PC-3 (cell line): ENCODE measurements at places on chromosomes 3 and 15. TPM values are rescaled to one million over a fixed set of nuclear protein-coding genes. Genes with fewer than 3 reads are reported as not detected.
A peak's percentile ranks its signal among the peaks of the same experiment; 100 is the strongest.

The PATL2 gene
- 0.15 TPM in 1 of 2 replicates, not detected in the other for total RNA-seq

The GP5 gene
- total RNA-seq = not detected in 2 replicates

The ATP8B4 gene
- total RNA-seq = not detected in 2 replicates

The ADAMTS17 gene
- total RNA-seq = 5.5 and 6.9 TPM in 2 replicates

The EXD1 gene
- not detected in 2 replicates for total RNA-seq

The PAK6 gene
- total RNA-seq = 30.4 TPM in 2 replicates

The IMPG2 gene
- 0.17 and 0.18 TPM in 2 replicates for total RNA-seq

DNA sequence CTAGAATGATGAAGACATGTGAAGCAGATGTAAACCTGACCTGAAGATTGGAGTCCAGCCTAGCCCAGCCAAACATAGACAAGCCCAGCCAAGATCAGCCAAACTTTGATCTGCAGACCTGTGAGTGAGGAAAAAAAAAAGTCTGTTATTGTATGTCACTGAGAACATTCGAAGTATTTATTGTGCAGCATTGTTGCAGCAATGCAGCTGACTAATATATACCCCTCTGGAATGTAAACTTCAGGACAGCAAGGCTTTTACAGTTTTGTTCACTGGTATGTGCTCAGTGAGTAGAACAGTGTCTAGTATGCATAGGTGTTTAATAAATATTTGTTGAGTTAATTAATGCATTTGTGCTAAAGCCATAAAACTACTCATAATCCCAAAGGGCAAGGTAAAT lies 23.4 kb downstream of the TMEM202 start:
- H3K27ac ChIP-seq = no peak overlapping the region
- no peaks in the 10 kb centered on the region for H3K4me1 ChIP-seq
- H3K27me3 ChIP-seq = no peaks in the 10 kb centered on the region
- no peak for DNase-seq

- H3K4me1 ChIP-seq = peaks cover 17% of the 10 kb centered on the region
- no peak for DNase-seq
- H3K27ac ChIP-seq = no peak overlapping the region
- 0 out of 2 replicates have a peak, but pooled peaks cover 5% of the 10 kb centered on the region for H3K27me3 ChIP-seq
- H3K4me3 ChIP-seq = no peak overlapping the region
Observed at GRCh38 chr3:54856271-54856670, 71.6 kb downstream of the LRTM1 start.

DNA sequence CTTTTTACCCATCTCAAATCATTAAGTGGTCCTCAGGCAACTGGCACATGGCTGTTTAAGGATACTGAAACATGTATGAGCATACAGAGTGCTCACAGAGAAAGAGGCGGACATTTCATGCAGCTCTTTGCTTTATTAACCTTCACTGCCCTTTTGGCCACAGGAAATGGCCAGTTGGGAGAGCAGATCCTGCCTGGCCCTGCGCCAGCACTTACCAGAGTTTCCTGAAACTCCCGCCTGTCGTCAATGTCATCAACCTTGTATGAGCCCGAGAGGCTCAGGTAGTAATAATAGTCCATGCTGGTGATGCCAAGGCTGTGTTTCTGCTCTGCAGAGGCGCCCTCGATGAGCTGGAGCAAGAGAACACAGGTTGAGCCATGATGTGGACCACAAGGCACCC lies 17.8 kb downstream of the LDHAL6B start:
- DNase-seq = no peak
- H3K36me3 ChIP-seq = peaks cover 42% of the 10 kb centered on the region

DNA sequence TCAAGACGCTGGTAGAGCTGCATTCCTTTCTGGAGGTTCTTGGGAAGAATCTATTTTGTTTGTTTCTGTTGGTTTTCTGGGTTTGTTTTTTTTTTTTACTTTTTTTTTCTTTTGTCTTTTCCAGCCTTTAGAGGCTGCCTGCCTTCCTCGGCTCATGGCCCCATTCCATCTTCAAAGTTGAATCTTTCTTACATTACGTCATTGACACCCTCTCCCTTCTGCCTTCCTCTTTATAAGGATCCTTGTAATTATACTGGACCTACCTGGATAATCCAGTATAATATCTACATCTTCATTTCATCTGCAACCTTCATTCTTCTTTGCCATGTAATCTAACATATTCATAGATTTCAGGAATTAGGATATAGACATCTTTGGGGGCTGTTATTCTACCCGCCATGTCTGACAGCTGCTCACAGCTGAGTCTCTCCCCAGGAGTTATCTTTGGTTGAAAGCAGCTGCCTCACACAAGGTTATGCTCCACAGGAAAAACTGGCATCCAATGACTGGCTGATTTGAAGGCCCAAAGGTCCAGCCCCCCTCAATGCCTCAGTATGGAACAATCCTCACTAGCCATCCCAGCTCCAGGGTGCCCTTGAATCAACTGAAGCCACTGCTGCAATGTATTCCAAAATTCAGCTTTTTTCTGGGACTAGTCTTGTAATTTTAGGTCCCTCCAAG lies 38.4 kb upstream of the THBS1 start:
- no peak overlapping the region for H3K27ac ChIP-seq
- H3K4me1 ChIP-seq = no peaks in the 10 kb centered on the region
- no peaks in the 10 kb centered on the region; the same call in 1 of the 2 replicates for H3K36me3 ChIP-seq
- no peak for DNase-seq
- no peaks in the 10 kb centered on the region for H3K27me3 ChIP-seq

- no peak overlapping the region for H3K4me3 ChIP-seq
- H3K27me3 ChIP-seq = no peaks in the 10 kb centered on the region
- H3K36me3 ChIP-seq = no peaks in the 10 kb centered on the region
- no peaks in the 10 kb centered on the region for H3K4me1 ChIP-seq
- DNase-seq = no peak
- H3K27ac ChIP-seq = no peak overlapping the region
Observed at GRCh38 chr15:57283774-57284503, 92.4 kb upstream of the CGNL1 start.

DNA sequence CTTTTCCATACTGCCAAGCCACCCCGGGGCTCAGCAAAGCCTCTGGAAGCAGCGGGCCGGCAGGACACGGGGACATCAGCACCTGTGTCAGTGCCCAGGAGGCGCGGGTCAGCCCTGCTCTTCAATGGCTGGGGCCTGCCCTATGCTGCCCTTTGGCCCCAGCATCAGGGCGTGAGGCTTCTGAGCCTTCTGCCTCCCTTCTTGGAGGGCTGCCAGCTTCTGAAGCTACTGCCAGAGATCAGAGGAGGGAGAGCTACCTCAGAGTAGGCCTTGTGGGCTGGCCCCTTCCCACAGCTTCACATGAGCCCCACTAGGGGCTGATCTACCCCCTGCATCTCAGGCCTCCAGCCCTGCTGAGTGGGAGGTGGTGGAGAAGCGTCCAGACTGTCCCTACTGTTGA lies 13.0 kb upstream of the TMEM115 start:
- no peak overlapping the region for H3K4me3 ChIP-seq
- no peaks in the 10 kb centered on the region for H3K36me3 ChIP-seq
- no peak for DNase-seq
- no peaks in the 10 kb centered on the region for H3K4me1 ChIP-seq
- no peak overlapping the region for H3K27ac ChIP-seq
- no peaks in the 10 kb centered on the region for H3K27me3 ChIP-seq

- peak; percentile 62 for DNase-seq
- H3K4me1 ChIP-seq = peaks cover 18% of the 10 kb centered on the region
- no peaks in the 10 kb centered on the region for H3K36me3 ChIP-seq
- no peak overlapping the region for H3K27ac ChIP-seq
- H3K4me3 ChIP-seq = no peak overlapping the region
Observed at GRCh38 chr15:35886765-35887164, 340.8 kb upstream of the DPH6 start.

DNA sequence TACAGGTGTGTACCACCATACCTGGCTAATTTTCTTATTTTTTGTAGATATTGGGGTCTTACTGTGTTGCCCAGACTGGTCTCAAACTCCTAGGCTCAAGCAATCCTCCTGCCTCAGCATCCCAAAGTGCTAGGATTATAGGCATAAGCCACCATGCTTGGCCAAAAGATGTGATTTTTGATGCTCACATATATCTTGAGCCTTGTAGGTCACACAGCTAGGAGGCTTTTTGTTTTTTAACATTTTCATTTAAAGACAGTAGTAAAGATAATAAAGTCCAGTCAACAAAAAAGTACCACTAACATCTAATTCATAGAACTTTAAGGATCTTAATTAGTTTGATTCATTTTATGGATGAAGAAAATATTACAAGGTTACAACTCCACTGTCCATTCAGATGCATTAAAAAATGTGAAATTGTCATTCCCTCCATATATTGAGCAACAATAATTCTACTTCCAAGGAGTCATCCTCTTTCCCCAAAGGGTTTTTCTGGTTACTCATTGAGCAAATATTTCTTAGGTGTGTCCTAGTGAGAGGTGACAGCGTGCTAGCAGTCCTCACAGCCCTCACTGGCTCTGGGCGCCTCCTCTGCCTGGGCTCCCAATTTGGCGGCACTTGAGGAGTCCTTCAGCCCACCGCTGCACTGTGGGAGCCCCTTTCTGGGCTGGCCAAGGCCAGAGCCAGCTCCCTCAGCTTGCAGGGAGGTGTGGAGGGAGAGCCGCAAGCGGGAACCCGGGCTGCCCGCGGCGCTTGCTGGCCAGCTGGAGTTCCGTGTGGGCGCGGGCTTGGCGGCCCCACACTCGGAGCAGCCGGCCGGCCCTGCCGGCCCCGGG lies 8.3 kb upstream of the TASOR start:
- H3K4me1 ChIP-seq = peaks cover 9% of the 10 kb centered on the region
- no peaks in the 10 kb centered on the region for H3K27me3 ChIP-seq
- H3K36me3 ChIP-seq = no peaks in the 10 kb centered on the region
- peak overlapping the region; percentile 35 for H3K27ac ChIP-seq
- no peak overlapping the region for H3K4me3 ChIP-seq

DNA sequence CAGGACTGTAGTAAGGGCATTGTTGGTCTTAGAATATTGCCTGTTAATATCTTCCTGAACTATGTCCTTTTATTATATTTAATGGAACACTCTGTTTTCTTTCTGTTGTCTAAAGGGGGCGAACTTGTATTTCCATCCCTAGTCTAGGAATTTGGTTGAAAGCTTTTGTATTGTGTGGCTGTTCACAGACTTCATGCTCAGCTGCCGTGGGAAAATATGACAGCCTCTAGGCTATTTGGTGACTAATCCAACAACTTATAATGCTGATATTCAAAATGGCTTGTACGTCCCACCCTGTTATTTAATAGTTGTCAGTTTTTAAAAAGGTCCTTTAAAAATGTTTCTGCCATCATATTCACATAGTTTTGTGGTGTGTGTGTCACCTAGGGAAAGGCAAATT lies 202.6 kb downstream of the KLHL25 start:
- H3K4me3 ChIP-seq = no peak overlapping the region
- H3K4me1 ChIP-seq = peaks cover 69% of the 10 kb centered on the region
- H3K27ac ChIP-seq = peak overlapping the region; percentile 96
- peak; percentile 96 for DNase-seq
- no peaks in the 10 kb centered on the region for H3K27me3 ChIP-seq

GRCh38 chr3:41598402-41599126 lies 363.3 kb downstream of the ULK4 start:
- H3K27me3 ChIP-seq = no peaks in the 10 kb centered on the region
- H3K36me3 ChIP-seq = no peaks in the 10 kb centered on the region
- no peak for DNase-seq

DNA sequence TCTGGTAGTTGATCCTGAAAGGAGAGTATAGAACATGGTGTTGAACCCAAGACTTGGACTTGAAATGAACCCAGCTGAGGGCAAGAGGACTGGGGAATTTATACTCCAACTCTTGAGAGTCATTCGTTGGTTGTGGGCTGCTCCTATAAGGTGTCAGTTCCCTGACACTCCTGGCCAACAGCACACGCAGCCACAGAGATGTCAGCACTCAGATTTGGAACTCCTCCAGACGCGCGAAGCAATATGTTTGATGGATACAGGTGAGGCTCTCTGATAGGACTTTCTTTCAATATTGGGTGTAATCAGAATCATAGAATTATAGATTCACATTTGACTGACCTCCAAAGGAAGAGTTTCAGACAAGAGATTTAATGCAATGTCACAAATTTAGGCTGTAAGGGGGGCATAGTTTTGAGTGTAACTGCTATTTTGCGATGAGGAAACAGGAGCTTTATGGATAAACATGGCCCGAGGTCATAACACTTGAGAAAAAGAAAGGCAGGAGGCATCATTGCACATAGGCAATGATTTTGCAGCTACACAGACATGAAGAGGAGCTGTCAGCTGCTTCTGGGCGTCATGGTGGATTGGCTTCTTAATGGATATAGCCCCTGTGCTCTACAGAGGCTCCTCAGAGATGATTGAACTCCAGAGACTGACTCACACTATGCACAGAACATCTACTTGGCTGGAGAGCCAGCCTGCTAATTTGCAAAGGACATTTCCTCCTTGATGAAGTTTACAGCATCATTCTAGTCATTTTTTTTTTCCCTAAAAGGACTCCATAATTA lies 569.2 kb upstream of the RGMA start:
- H3K27ac ChIP-seq = no peak overlapping the region
- DNase-seq = no peak
- no peaks in the 10 kb centered on the region for H3K36me3 ChIP-seq
- H3K27me3 ChIP-seq = no peaks in the 10 kb centered on the region
- no peak overlapping the region for H3K4me3 ChIP-seq

GRCh38 chr15:69472562-69472961 lies 19.9 kb downstream of the RPLP1 start:
- H3K4me1 ChIP-seq = peaks cover 32% of the 10 kb centered on the region
- DNase-seq = no peak
- no peaks in the 10 kb centered on the region for H3K36me3 ChIP-seq
- no peak overlapping the region for H3K27ac ChIP-seq
- H3K4me3 ChIP-seq = no peak overlapping the region

GRCh38 chr3:12730506-12731242 lies 28.4 kb downstream of the TMEM40 start:
- H3K4me3 ChIP-seq = no peak overlapping the region
- peaks cover 8% of the 10 kb centered on the region; the same call in 1 of the 2 replicates for H3K4me1 ChIP-seq
- no peaks in the 10 kb centered on the region for H3K27me3 ChIP-seq
- H3K36me3 ChIP-seq = no peaks in the 10 kb centered on the region

- H3K4me3 ChIP-seq = no peak overlapping the region
- no peak overlapping the region for H3K27ac ChIP-seq
- H3K4me1 ChIP-seq = peaks cover 7% of the 10 kb centered on the region
- H3K27me3 ChIP-seq = no peaks in the 10 kb centered on the region
- H3K36me3 ChIP-seq = no peaks in the 10 kb centered on the region
Observed at GRCh38 chr3:142098964-142099363, 50.4 kb downstream of the TFDP2 start.

DNA sequence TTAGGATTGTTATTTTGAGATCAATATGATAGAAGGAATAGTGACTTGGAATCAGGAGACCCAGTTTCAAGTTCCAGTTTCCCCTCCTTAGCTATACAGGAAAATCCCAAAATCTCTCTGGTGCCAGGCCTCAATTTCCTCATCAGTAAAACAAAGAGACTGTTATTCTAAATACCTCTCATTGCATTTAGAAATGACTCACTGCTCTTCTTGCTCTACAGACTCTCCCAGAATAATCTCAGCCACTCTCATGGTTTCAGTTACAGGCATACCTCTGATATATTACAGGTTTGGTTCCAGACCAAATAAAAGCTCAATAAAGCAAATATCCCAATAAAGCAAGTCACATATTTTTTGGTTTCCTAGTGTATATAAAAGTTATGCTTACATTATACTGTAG lies 28.3 kb downstream of the IMPG2 start:
- peaks cover 25% of the 10 kb centered on the region for H3K4me1 ChIP-seq
- H3K27me3 ChIP-seq = no peaks in the 10 kb centered on the region
- no peak overlapping the region for H3K4me3 ChIP-seq
- peak overlapping the region; percentile 70 for H3K27ac ChIP-seq
- H3K36me3 ChIP-seq = no peaks in the 10 kb centered on the region

- H3K27me3 ChIP-seq = no peaks in the 10 kb centered on the region
- H3K27ac ChIP-seq = peak overlapping the region; percentile 8
- H3K4me3 ChIP-seq = peak overlapping the region; percentile 90
- DNase-seq = no peak
Observed at GRCh38 chr3:98893740-98894139, 7.8 kb downstream of the DCBLD2 start.

- H3K4me1 ChIP-seq = peaks cover 48% of the 10 kb centered on the region
- H3K27ac ChIP-seq = peak overlapping the region; percentile 95
- peak overlapping the region; percentile 63 for H3K4me3 ChIP-seq
Observed at GRCh38 chr3:46407970-46408369, 911 bp downstream of the CCRL2 start.
